ENCODE measurements at places on chromosomes 2 and 18.

DNA sequence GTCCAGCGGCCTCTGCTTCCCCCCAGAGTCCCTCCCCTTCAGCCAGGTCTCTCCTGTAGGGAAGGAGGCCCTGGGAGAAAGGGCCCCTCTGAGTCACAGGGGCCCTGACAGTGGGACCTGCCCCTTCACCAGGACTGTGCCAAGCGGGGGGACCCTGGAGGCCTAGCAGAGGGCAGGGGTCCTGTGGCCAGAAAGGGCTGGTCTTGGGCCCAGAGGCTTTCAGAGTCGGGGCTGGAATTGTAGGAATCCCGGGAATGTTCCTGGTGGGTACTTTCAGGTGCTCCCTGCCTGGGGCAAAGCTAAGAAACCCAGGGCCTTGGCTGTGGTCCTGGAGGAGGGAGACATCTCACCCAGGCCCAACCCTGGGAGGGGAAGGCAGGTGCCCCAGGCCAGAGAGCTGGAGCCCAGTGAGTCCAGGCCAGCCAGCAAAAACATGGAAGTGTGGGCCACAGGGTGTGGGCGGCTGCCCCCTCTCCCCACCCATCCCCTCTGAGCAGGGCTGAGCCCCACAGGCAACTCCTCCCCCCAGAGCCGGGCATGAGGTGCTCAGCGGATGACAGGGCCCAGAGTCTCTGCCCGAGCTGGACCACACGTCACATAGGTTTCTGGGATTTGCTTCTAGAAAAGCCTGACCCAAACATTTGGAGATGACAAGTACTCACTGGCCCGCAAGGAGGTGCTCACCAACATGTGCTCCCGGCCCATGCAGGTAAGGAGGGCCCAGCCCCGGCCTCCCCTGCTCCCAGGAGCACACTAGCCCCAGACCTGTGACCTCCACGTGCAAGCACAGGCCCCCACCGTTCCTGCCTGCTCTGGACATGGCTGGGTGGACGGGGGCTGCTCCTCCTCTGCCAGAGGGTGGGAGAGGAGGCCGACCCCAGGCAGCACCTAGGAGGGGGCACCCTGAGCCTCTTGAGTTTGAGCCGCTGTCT lies 48.2 kb upstream of the ALPP start:
- no peak for DNase-seq

DNA sequence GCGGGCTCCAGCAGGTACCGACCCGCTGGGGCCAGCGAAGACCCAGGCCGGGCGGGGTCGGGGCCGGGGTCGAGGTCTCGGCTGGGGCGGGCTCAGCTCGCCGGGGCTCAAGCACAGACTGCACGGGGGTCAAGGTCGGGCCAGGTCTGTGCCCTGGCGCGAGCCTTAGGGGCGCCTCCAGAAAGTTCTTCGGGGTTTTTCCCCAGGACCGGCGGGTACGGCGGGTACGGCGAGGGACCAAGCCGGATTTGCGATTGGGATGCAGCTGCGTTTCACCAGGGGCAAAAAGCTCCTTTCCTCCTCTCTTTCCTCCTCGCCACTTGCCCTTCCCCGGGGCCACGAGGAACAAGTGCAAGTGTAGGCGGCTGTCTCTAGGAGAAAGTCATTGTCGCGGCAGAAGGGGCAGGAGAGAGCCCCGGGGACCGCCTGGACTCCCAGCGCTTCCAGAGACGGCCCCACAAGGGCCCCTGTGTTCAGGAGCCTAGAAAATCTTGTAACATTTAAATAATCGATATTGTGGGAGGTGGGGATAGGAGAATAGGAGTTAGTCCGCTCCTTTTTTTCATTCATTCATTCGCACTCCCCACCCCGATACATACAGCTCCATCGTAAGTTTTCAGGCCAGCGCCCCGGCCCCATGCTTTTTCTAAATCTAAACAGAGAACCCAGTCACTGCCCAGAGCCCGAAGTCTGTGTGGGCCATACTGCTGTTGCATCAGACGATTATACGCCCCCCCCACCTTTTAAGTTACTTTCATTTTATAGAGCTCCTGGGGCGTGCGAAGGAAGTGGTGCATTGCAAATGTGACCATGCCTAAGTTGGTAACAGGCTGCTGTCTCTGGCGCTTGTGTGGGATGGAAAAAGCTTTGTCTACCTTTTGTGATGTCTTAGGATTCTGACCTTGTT lies 679 bp downstream of the PMAIP1 start:
- peak; percentile 54 for DNase-seq

GRCh38 chr2:200748779-200749178 lies 62.9 kb upstream of the BZW1 start:
- no peak for DNase-seq

DNA sequence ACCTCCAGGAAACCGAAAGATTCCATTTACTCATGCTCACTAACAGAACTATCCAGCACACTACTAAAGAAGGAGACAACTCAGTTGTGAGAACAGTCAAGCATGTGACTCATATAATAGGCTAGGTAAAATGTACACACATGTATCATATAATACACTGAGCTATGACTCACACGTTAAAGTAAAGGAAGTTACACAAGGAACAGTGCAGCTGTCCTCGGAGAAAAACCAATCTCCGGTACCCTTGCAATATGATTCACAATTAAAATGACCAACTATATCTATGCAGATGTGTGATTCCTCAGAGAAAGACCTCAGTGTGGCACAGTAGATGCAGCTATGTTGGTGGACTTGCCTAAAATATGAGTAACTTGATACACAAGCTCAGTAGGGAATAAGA lies 76.5 kb downstream of the STRN start:
- DNase-seq = no peak

DNA sequence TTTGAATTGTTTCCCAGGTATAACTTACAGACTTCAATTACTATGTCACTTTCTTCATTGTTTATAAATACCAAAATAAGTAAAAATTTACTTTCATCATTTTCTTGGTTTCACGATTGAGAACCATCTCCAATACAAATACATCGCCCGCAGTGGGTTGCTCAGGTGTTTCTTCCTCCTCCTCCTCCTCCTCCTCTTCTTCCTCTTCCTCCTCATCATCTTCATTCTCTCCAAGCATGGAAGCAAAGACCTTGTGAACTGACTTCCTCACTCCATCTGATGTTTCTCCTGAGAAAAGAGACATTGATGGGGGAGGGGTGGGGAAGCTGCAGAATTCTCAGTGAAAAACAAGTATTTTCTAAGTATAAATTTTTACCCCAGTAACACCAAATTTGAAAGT lies 6.6 kb downstream of the GTF3C3 start:
- no peak for DNase-seq

DNA sequence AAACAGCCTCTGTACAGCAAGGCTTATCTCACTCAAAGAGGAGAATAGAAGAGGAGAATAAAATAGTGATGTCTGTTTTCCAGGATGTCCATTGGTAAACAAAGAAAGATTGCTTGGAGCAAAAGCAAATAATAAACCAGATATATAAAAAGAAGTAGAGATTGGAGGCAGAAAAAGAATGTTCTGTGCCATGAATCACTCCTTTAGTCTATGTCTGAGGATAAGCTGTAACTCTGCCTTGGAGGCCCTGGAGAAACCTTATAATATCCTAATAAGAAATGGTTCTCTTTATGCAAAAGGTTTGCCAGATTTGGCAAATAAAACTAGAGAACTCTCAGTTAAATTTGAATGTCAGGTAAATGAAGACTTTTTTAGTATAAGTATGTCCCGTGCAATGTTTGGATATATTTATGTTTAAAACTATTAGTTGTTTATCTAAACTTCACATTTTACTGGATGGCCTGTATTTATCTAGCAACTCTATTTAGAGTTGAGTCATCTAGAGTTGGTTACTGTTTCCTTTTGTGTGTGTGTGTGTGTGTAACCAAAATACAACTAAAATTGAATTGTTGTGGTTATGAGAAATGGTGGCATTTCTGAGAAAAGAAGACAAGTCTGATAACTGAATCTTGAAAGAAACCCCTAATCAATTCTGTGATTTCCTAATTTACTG lies 510.3 kb upstream of the SETBP1 start:
- no peak for DNase-seq

GRCh38 chr2:45578056-45578843 lies 32.8 kb downstream of the SRBD1 start:
- peak; percentile 3 for DNase-seq

DNA sequence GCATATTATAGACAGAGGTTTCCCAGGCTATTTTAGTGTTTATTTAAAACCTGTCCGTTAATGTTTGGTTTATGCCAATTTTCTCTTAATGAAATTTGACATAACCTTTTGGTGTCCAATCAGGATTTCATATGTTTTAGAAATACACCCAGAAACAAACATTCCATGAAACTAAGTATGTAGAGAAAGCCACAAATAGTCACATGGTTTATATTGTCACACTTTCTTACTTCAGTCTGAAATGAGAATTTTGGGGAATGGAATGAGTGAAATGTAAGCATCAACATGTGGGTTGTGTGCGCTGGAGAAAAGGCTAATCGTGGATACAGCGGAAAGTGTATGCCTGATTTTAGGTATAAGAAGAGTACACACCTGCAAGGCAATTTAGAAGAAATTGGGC lies 277.0 kb upstream of the RAB12 start:
- DNase-seq = no peak

DNA sequence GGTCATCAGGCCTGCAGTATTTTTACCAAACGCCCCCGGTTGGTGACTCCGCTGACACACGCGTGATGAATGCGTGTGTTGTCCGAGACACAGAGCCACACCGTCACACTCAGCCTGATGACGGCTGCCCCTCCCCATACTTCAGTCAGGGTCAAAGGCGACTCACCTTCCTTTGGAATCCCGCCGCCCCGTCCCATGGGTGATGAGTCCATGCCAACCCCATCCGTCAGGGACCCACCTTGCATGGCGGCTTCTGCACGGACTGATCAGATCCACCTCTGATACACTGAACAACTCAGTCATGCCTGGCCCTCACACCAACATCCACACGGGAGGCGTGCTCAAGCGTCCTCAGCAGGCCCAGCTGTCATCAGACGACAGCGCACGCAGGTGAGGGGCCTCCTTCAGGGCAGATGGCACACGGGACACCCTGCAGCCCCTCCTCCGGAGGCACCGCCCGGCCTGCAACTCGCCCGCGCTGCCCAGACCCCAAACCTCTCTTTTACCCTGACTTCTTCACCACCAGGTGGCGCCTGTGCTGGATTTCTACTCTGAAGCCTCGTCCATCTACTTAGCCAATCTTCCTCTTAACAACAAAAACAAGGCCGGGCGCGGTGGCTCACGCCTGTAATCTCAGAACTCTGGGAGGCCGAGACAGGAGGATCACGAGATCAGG lies 89.2 kb downstream of the ZNF516 start:
- no peak for DNase-seq

DNA sequence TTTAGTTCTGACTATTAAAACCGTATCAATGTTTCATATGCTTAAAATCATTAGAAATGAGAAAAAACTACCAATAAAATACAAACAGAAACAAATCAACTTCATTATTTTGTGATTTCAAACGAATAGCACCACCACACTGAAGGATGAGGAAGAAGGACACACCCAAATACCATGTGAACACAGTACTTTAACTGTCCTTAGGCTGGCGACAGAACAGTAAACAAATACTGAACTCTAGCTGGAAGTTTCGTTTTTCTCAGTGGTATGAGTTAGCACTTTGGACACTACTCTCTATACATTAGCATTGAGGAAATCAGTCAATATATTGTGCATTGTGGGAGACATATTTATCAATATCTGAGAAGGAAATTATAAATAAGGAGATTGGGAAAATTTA lies 202.4 kb upstream of the AGAP1 start:
- DNase-seq = no peak

DNA sequence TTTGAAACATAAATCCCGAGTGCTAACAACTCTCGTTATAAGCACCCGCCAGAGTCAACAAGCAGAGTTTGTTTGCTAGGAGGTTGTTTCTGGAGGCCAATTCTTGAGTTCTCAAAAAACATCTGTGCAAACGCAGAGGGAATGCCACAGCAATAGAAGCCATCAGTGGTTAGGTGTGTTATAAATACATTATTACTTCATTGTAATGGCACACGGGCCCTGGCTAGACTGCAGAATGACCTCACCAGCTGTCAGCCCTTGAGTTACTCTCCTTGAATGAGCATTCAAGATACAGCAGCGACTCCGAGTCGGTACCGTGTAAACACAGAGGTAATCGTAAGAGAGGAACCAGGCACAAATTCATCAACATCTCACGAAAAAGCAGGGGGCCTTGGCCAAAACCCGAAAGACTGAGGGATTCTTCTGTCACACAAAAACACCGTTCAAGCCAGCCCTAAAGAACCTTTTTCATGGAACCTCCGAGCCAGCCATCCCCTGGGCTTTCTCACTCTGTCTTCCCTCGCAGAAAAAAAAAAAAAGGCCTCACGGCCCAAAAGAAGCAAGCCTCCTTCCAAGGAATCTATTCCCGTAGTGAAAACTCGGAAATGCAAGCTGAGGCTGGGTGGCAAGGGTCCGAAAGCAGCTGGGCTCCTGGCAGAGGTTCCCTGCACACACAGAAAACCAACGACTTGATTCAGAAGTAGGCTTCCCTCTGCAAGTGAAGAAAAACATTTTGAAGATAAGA lies 133.7 kb upstream of the MEIS1 start:
- no peak for DNase-seq

- DNase-seq = no peak
These were observed 815.8 kb upstream of the ID2 start for GRCh38 chr2:7866104-7866503.

DNA sequence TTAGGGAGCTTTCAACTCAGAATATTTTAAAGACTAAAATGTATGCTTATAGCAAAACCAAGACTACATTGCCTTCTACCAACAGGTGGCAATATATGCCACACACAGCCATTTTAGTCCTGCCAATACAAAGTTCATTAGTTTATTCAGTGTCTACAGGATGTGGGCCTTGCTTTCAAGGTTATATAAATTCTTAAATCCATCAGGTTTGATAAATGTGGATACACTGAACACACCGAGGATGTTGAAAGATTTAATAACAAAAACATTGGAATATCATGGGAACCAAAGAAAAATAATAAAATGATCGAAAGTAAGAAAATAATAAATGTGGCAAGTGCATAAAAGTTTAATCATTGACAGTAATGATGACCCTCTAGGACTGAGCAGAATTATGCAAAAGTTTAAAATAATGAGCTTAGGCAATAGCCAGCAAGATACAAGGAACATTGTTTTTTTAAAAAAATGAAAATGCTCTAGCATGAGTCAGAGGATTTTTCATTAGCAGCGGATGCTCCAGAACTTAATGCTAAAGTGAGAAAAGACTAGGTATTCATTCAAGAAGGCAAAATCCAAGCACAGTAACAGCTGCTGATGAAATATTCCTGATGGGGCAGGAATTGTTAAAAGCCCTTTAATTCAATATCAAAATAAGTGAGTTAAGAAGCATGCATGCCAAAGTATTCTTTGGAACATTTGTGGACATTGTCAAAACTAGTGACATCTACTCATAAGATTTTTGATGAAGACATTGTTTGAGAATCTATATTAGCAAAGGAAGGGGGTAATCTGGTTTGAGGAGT lies 14.2 kb downstream of the SCN9A start:
- DNase-seq = peak; percentile 17

GRCh38 chr2:23694058-23695045 lies 232.6 kb downstream of the ATAD2B start:
- no peak for DNase-seq

DNA sequence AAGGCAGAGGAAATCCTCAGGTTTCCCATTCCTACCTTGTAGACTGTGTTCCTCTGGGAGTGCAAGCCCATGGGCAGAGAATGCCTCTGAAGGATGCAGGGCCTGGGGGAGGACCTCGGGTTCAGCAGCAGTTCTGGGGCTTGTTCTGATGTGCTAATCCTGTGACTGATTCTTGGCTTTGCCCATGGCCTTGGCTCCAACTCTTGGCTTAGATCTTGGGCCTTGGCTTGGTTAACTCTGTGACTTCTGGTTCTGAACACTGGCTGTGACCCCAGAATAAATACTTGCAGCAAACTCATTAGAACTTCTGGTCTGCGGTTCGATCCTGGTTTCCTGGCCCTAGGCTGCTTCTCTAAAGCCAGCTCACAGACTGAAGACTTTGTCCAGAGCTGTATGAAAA lies 366.9 kb upstream of the ZEB2 start:
- no peak for DNase-seq

- peak; percentile 54 for DNase-seq
These were observed at the start of gene ACADL for GRCh38 chr2:210224941-210225672. ACADL (minus strand) TSS chr2:210225447; CDS start chr2:210225263, 184 bp downstream.
